ENCODE measurements at places on chromosomes 12 and 14.

- no peak for DNase-seq
These were observed 27.2 kb upstream of the PNMA1 start for GRCh38 chr14:73741386-73741875.

DNA sequence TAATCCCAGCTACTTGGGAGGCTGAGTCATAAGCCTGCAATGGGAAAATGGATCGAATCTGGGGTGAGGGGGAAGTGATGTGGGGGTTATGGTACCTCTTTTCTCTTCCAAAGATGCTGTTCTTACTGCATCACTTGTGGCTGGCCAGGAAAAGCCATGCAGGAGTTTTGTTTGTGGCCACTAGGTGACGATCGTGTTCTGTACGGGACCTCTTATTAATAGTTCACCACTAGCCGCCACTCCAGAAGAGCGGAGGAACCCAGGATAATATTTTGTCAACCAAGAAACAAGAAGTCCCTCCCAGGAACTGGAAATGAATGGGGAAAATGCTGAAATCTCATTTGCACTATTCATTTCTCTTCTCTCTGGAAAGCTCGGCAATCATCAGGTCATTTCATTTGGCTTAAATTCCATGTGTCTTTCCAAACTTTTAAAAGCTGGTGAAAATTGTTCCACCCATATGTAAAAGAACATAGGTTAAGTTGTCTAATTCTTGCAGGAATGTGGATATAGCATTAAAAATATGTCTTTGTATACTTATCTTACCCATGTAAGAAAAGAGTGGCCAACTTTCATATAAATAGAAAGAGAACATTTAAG is 8.9 kb downstream of the GPR65 start:
- DNase-seq, result no peak

GRCh38 chr12:18054925-18055619 is 34.9 kb downstream of the RERGL start:
- DNase-seq, result no peak

- no peak for DNase-seq
These were observed 234.4 kb downstream of the CACNA1C start for GRCh38 chr12:2287151-2287550.

GRCh38 chr12:1993871-1994371 is 10.3 kb downstream of the DCP1B start:
- DNase-seq, result no peak

- DNase-seq, result no peak
These were observed 136.8 kb downstream of the TPH2 start for GRCh38 chr12:72075401-72075800.

DNA sequence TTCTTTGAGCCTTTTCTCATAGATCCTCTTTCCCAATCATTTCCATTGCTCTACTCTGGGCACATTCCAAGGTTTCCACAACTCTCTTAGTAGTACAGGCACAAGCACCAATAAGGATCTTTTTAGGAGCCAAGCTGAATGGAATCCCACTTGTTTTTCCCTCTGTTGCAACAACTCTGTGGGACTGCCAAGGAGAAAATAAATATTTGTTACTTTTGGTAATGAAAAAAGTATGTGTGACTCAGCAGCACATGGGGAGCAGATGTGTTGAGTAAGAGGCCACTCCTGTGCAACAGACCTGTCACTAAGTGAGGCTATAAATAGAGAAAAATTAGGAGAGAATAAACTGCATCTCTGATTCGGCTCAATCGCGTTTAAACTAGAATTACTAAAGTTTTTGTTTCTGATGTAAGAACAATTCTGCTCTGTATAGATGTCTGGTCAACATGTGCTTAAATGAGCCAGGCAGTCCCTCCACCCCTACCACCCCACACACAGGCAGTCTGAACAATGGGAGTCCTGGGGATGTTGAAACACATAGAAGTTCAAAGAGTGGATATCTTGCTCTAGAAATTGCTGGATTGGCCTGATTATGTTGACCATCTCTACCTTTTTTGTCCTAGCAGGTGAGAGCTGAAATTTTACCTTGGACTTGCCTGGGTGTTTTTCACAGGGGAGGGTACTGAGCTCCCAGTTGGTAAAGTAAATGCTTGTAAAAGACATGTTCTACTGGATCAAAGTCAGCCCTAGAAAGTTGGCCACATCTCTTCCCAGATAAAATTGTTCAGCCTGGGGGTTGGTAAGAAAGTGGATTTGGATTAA is 244.3 kb upstream of the NOVA1 start:
- no peak for DNase-seq

DNA sequence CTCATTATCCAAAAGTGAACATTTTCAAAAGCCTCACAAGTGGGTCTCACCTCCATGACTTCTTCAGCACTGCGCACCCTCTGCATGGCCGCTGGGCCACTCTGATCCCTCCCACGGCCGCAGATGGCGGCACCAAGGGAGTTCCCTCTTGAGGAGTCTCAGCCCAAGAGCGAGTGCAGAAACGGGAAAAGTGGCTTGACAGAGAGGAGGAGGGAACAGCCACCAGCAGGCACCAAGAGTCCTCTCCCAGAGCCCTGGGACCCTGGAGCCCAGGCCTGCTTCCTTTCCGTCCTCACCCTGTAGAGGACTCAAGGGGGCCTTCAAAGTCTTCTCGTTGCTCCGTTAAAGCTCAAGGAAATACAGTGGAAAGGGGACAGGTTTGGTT is 230.2 kb upstream of the DIO3 start:
- DNase-seq, result no peak

DNA sequence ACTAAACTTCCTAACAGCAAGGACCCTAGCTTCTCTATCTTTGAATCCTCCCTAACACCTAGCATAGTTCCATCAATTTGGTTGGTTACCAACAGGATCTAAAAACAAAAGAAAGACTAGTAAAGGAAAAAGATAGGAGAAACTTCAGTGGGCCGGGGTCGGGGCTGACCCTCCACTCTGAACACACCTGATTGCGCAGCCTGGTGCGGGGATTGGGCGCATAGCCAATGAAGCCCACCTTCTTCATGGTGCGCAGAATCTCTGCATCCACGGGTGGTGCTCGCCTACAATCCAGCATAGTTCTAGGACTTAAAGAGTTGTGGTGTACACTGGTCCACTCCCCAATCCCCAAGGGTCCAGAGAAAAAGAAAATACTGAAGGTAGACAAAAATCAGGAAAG is 7.7 kb downstream of the PAN2 start:
- no peak for DNase-seq

DNA sequence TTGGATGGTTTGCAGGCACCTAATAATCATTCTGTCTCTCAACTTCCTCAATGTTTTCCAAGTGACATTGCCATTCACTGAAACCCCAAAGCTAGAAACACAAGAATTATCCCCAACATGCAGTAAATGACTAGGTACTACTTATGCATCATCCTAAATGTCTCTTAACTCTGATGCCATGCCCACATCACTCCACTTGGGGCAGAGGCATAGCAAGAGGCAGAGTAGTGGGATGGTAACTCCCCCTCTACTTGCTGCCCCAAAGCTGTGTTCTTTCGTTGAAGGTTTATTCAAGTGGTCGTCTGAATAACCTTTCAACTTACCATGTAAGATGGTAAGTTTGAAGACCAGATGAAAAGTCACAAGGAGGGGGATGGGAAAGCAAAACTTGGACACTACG is 77.9 kb upstream of the SOX5 start:
- no peak for DNase-seq

- DNase-seq, result no peak
These were observed 85.9 kb upstream of the REP15 start for GRCh38 chr12:27610374-27610773.

DNA sequence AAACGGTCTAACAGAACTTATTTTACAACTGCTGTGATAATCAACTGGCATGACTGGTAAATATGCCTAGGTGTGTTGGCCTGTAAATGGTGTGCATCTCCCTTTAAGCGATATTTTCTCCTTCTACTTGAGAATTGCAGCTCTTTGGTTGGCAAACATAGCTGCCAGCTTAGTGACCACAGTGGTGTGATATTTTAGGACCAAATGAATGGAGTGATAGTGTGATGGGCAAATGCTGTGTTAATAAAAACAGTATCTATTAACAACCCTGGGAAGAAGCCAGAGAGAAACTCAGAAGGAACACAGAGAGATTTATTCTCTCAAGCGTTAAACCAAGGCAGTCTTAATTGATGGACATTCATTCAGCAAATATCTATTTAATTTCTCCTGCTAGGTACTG is 278.4 kb downstream of the AACS start:
- no peak for DNase-seq

DNA sequence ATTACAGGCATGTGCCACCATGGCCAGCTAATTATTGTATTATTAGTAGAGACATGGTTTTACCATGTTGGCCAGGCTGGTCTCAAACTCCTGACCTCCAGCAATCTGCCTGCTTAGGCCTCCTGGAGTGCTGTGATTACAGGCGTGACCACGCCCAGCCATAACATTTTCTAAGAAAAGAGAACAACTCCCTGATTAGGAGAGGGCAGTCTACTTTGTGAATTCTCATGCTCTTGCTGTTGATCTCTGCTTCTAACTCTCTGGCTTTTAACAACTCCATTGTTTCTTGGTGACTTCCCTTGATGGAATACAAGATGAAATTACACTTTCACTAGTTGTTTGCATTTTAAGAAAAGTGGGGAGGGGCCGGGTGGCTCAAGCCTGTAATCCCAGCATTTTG is 33.6 kb downstream of the SSH1 start:
- no peak for DNase-seq

DNA sequence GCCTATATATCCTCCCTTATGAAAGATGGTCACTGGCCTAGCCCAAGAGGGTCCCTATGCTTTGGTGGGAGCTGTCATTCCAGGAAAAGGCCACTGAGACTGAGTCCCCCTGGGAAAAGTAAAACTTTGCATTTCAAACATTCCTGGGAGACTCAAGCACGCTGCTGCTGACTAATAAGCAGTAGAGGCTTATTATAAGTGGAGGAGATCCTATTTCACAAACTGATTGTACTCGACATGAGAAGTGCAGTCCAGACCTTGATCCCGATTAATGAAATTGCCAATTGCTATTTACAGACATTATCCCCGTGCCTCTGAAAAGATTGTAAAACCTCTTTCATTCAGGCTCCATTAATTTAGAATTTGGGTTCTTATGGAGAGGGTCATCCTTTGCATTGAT is 96.6 kb downstream of the EMP1 start:
- no peak for DNase-seq

GRCh38 chr12:47207340-47207717 is 127.6 kb upstream of the AMIGO2 start:
- DNase-seq, result no peak

GRCh38 chr12:47889040-47889439 is 15.8 kb downstream of the VDR start:
- DNase-seq, result no peak

- DNase-seq, result no peak
These were observed 21.3 kb upstream of the RFLNA start for GRCh38 chr12:124273630-124274029.

GRCh38 chr14:83208341-83208740 is 1674.7 kb upstream of the SEL1L start:
- no peak for DNase-seq

DNA sequence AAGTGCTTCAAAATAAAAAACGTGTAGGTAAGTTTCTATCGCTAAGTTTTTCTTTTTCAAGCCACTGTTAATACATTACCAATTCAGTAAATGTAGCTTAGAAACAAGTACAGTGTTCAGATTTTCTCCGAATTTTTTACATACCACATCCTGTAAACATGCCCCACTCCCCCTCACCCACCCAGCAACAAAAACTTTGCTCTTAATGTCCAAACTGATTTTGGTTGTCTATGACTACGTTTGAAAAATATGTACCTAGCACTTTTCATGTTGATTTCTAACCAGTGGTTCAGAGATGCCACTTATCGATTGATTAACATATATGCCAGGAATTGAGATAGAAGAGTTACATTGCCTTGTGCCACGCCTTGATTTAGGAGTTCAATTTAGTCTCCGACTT is 663 bp upstream of the LIN7A start:
- DNase-seq, result no peak

GRCh38 chr12:110279566-110280375 is 1.3 kb upstream of the ATP2A2 start:
- DNase-seq, result no peak

GRCh38 chr12:132925597-132926414 is 30.3 kb downstream of the ZNF605 start:
- no peak for DNase-seq

DNA sequence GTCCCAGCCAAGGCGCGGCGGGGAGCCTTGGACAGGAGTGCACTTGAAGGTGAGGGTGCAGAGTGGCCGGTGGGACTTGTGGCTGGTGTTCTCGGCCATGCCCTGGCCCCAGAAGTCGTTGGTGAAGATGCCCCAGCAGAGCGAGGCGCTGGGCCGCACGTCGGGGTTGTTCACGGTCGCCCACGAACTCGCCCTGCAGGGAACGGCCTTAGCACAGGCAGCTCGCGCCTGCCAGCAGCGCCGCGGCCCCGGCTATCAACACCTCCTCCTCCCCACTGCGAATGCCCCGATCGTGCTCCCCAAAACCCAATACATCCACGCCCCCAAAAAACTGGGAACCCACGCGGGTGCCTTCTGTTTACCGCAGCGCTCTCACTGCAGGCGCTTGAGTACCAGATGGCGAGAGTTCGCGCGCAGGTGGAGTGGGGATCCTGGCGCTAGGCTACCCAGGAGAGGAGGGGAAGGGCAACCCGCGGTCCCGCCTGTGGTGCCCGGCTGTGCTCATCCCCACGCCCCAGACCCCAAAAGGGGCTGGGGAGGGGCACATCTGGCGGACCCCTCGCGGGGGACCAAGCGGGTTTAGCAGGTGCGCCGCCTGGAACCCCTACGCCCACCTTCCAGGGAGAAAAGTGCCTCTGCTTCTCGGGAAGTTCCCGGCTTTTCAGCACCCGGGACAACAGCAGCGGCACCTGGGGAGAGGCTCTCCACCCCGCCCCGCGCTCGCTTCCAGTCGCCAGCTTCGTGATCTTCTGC is 386.3 kb upstream of the TMTC1 start:
- DNase-seq, result no peak

GRCh38 chr14:77620222-77620870 is 3.9 kb upstream of the SPTLC2 start:
- DNase-seq, result no peak

DNA sequence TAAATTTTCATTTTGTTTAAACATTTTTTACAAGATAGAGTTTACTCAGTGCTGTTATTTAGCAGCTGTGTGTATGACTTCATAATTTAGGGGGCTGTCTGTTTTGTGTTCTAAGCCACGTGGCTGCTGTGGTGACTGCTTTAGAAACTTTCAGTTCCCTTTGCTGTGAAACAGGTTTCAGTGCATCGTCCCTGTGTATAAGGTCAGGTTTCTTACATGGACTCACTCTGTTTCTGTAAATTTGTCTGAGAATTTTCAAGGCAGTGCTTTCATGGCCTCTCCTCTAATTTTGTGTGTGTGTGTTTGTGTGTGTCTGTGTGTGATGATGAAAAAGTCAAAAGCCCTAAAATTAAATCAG is 32.4 kb downstream of the BICD1 start:
- no peak for DNase-seq

GRCh38 chr12:25502118-25502517 is 51.0 kb downstream of the LMNTD1 start:
- DNase-seq, result no peak

DNA sequence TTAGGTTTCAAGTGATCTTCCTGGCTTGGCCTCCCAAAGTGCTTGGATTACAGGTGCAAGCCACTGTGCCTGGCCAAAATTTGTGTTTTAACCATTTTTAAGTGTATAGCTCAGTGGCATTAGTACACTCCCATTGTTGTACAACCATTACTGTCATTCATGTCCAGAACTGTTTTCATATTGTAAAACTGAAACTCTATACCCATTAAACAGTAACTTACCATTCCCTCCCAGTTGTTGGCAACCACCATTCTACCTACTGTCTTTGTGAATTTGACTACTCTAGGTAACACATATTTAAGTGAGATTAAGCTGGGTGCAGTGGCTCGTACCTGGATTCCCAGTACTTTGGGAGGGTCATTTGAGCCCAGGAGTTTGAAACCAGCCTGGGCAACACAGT is 67.3 kb upstream of the KCNH3 start:
- DNase-seq, result no peak

- DNase-seq, result no peak
These were observed 23.8 kb upstream of the GALNT9 start for GRCh38 chr12:132352896-132353800.

All from stimulated activated CD8-positive, alpha-beta memory T cell treated with anti-CD3 and anti-CD28 coated beads, Interleukin-4, amount 100 ng/mL, for 1 hour (primary cell).